CD4-positive, alpha-beta T cell treated with Interferon alpha-2 for 1 hour (primary cell): ENCODE measurements at places on chromosomes 5 and 9.

- no peak for DNase-seq
These were observed 606.4 kb downstream of the ZNF608 start for GRCh38 chr5:124140060-124140459.

GRCh38 chr9:136305804-136306203 lies 1.9 kb upstream of the CCDC187 start:
- DNase-seq, result no peak

DNA sequence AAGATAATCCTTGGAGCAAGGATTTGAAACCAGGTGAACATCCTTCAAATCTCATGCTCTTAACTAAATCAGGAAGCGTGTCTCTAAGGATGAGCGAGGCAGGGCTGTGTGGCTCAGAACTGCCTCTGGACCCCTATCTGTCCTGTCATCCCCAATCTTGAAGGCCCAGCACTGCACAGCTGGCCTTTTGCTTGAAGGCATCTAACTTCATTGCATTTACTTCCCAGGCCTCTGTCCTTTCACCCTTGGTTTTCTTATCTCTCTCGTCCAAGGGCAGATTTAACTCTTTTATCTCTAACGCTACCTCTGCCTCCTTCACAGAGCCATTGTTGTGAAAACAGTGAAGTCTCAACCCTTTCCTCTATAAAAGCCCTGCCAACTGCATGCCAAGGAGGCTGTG lies 83.8 kb downstream of the UGCG start:
- no peak for DNase-seq

- DNase-seq, result no peak
These were observed 2.3 kb upstream of the HK3 start for GRCh38 chr5:176901260-176902101.

- no peak for DNase-seq
These were observed 383.8 kb downstream of the TMEM232 start for GRCh38 chr5:110342683-110343082.

- no peak for DNase-seq
These were observed 228.7 kb downstream of the TUSC1 start for GRCh38 chr9:25449503-25449902.

GRCh38 chr5:62371409-62371808 lies 32.3 kb downstream of the DIMT1 start:
- no peak for DNase-seq

DNA sequence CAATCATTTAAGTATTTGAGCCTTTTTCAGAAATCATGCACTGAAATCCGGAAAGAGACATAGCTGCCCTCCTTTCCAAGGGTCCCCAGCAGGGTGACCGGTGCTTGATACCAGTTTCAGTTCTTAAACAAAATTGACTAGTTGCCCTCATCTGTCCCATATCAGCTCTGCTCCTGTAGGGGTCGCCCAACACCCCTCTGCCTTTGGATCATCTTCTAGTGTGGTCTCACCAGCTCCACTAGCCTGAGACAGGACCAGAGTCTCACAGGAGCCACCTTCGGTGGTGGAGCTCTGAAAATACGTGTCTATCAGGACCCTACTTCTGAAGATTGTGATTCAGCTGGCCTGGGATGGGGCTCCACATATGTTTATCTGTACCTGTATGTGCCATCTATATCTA lies 428.2 kb downstream of the ENC1 start:
- no peak for DNase-seq

DNA sequence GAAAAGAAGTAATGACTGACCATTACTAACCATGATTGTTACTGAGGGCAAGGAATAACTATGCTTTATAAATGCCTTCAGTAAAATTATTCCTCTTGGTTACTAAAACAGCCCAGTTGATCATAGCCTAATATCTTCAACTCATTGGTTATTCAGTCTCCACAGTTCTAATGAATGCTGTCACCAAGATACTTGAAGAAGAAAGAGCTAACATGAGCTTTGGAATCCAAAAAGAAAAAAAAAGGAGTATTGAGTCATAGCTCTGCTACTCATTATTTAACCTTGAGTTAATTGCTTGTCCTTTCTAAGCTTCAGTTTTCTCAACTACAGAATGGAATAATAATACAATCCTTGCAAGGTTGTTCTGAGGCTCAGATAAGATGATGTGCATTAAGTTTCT lies 187.7 kb downstream of the BRINP1 start:
- DNase-seq, result no peak

- DNase-seq, result no peak
These were observed at the start of gene MPDZ for GRCh38 chr9:13279284-13280141. MPDZ (minus strand) TSS chr9:13279692; CDS start chr9:13250315, 29,377 bp downstream.

DNA sequence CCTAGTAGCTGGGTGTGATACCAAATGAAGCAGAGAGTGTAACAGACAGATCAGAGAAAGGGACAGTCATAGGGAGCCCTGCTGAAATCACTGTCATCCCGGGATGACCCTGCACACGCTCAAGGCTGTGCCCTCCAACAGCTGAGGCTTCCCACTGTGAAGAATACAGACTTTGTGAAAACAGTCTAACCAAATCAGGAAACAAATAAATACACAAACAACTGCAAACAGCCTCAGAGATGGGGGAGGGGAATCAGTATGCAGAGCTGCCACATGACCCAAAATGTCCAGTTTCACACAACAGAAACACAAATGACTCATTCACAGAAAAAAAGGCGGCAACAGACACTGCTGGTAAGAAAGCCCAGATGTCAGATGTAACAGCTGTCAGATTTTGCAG lies 101.9 kb downstream of the ADAMTS2 start:
- no peak for DNase-seq

- DNase-seq, result no peak
These were observed 50.2 kb downstream of the RICTOR start for GRCh38 chr5:39024005-39024404.

- no peak for DNase-seq
These were observed 395.4 kb upstream of the WWC1 start for GRCh38 chr5:167895899-167896659.

- DNase-seq, result no peak
These were observed 165.0 kb upstream of the ZNF462 start for GRCh38 chr9:106697750-106698502.

- no peak for DNase-seq
These were observed 49.6 kb downstream of the GNA14 start for GRCh38 chr9:77598524-77598923.

GRCh38 chr9:105290954-105291353 lies 46.5 kb downstream of the SLC44A1 start:
- no peak for DNase-seq

DNA sequence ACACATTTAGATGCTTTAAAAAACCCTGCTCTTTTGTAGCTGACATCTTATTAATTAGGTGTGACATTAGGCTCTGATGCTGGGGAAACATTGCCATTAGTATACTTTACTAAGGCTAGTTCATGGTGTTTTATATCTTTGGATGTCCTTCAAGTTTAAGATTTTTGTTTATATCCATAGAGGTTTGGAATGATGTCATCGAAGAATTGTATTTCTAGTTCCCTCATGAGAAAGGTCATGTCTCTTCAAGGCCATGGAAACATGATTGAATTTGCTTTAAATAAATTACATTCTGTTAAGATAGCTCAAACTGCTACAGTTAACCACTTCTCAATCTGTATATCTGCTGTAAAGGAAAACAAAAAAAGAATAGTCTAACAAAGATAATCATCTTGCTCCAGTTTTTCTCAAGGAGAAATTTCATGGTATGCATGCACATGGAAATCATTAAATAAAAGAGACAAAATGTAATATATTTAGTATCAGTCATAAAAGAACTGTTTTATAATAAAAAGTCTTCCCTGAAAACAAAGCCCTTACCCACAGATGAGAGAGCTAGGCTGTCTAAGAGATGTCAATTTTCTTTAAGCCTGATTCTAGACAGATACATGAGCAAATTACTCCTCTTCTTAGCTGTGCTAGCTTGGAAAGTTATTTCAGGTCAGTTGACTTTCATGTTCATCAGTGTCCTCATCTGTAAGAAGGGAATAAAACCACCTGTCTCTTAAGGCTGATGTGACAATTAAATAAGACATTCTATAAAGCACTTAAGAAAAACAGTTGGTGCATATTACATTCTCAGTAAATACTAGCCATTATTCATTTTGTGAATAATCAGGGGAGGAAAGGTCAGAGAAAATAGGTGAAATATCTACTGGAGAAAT lies 25.0 kb upstream of the STARD4 start:
- no peak for DNase-seq

DNA sequence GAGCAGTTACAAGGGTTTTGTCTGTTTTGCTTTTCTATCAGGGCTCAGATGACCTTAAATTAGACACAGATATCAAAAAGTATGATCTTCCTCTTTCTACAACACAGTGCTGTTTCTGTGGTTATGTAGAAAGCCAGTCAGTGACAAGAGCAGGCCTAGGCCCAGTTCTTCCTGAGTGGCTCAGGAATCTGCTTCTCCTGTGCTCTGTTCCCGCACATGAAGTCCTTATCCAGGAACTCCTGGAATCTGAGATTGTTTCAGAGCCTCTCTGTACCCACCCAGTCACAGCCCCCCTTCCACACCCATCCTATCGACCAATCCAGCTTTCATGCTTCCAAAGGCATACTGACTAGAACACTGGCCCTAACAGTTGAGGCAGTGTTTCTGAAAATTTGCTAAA lies 40.4 kb upstream of the SMU1 start:
- no peak for DNase-seq

GRCh38 chr9:36997414-36997813 lies 36.7 kb downstream of the PAX5 start:
- no peak for DNase-seq

DNA sequence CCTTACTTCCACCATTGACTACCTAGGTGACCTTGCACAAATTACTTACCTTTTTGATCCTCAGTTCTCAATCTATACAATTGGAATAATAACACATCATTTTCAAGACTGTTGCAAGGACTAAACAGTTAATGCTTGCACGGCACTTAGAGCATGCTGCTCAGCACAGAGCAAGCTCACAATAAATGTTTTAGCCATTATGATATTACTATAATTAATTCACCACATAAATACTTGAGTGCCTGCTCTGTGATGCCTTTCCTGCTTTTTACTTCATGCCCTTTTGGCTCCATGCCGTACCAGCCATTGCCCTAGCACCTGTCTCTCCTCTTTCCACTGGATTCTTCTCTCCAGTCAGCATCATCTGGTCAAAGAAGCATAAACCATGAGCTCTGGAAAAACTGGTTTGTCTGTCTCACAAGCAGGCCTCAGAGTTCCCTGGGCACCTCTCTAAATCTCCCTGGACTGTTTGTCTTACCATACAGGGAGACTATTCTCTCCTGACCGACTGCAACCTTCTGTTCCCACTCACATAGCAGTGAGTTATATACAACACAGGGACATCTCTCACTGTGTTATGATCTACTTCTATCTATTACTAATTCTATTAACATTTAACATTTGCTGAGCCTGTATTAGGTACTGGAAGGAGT lies 260.4 kb upstream of the ADRA1B start:
- no peak for DNase-seq

GRCh38 chr5:128988476-128988875 lies 23.2 kb downstream of the SLC27A6 start:
- no peak for DNase-seq

DNA sequence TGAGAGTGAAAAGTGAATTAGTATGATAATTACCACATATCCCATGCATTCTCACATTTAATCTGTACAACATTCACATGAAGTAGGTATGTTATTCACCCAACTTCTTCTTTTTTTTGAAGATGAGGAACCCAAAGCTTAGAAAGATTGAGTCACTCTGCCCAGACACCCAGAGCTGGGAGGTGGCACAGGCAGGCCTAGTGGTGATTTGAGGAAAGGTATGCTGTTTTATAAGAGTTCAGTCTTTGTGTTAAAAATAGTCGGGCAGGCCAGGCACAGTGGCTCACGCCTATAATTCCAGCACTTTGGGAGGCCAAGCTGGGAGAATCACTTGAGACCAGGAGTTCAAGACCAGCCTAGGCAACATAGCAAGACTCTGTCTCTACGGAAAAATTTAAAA lies 285.3 kb downstream of the NR3C1 start:
- DNase-seq, result peak; percentile 13

GRCh38 chr5:41482715-41483114 lies 27.7 kb downstream of the PLCXD3 start:
- no peak for DNase-seq

- DNase-seq, result no peak
These were observed 32.5 kb downstream of the ZDHHC21 start for GRCh38 chr9:14660721-14661120.

GRCh38 chr9:120603591-120603990 lies 23.6 kb upstream of the CDK5RAP2 start:
- DNase-seq, result no peak

DNA sequence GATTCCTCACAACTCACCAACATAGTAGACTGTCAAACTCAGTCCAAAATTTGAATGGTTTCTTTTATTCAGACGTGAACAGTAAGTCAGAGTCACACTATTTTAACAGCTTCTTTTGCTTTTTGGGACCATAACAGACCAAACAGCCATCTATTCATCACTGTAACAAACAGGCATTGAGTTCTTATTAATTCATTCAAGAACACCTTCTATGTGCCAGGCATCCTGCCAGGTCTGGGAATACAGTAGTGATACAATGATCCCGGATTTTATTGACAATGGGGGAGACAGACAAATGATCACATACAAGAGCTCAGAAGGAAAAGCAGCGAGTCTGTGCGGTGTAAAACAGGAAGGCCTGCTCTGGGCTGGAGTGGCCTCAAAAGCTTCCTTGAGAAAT lies 153.3 kb upstream of the ERCC6L2 start:
- no peak for DNase-seq
